ENCODE measurements at places on chromosomes 12 and 14.

DNA sequence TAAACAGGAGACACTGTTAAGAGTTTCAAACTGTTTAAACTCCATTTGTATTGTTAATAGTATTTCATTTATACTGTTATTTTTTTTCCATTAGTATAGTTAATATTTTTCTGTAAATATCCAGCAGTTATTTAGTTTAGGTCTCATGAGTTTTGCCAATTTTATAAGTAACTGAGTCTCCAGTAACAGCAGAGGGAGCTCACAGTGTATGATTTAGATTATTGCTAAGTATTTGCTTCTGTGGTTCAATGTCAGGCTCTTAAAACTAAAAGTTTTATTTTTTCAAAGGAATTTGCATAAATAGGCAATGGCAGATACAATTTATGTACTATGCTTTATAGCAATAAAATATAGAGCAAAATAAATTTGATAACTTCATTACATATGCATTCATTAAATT is 209.7 kb downstream of the ATXN7L3B start:
- peak; percentile 42 for DNase-seq

DNA sequence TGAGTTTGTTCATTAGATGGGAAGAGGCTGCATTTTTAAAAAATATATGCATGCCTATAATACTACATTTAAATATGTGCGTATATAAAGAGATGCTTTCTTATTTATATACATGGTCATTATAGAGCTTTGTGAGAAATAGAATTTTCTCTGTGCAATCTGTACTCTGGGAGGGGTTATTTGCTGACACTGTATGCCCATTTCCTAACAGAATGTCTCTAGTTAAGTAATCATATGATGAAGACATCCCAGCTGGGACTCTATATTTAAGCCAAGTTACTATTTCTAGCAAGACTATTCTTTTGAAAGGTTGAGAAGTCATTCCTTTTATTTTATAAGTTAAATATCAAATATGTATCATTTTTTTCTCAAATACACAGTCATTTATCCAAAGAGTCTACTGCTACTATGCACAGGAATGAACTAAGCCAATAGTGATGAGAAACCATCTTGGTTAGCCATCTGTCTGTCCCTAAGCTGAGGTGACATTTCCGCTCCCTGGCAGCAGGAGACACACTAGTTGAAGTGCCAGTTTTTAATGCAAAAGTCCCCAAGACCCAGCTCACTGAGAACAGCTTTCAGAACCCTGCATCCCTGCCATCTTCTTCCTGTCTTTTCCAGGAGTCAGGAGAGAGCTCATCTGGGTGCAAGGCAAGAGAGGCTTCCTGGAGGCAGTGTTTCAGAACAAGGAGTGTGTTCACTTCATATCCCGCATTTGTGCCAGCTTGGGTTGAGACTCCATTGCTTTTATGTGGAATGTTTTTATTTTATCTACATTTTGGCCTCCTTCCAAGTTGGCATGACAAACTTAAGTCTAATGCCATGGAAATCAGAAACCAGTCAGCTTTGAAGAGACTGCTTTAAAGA is 69.5 kb downstream of the TMEM132C start:
- no peak for DNase-seq

DNA sequence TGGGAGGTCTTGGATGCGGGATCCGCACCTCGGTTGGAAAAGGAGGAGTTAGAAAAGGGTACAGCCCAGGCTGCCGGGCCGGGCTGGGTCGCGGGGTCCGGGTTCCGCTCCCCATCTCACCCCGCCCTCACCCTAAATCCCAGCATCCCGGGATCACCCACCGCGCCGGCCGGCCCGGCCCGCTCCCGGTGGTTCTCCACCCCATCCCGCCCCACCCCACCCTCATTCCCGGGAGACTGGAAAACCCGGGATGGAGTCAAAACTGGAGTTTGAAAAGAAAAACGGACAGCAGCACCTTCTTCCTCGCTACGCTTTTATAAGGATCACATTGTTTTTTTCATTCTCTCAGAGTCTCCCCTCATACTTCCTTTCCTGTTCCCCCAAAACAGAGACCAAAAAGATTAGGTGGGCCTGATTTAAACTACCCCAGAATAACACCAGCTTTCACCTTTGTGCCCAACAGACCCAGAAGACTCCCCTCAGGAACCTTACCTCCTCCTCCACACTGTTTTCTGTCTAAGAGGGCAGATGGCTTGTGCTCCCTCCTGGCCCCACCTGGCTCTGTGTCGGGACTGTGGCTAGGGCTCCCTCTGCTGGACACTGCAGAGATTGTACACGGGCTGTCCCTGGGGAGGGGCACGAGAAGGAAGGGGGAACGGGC is 2.8 kb downstream of the GLI1 start:
- DNase-seq: peak; percentile 80

- no peak for DNase-seq
Observed at GRCh38 chr14:64698903-64699302, 5.3 kb upstream of the PLEKHG3 start.

GRCh38 chr12:8697476-8698131 is at the start of gene RIMKLB:
TSS of gene RIMKLB (plus strand) at chr12:8697991. CDS start at chr12:8713867, 15,876 bp downstream.
- DNase-seq: peak; percentile 74

DNA sequence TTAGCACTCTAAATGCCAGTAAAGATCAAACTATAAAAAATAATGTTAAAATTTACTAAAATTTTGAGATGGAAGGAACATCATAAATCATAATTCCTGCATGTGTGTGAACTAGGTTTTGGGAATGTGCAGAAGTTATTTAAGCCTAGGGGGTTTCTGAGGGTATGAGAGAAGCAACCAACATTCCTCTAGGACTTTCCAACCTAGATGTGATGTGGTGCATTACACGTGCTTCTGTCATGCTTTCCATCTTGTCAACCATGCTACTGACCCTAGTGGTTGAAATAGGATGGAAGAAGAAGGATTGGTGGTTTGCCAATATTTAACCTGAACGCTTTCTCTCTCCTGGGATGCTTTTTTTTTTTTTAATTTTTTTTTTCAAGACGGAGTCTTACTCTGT is 209.3 kb downstream of the AEBP2 start:
- no peak for DNase-seq

GRCh38 chr14:104891664-104892530 is 26.8 kb downstream of the CEP170B start:
- no peak for DNase-seq

DNA sequence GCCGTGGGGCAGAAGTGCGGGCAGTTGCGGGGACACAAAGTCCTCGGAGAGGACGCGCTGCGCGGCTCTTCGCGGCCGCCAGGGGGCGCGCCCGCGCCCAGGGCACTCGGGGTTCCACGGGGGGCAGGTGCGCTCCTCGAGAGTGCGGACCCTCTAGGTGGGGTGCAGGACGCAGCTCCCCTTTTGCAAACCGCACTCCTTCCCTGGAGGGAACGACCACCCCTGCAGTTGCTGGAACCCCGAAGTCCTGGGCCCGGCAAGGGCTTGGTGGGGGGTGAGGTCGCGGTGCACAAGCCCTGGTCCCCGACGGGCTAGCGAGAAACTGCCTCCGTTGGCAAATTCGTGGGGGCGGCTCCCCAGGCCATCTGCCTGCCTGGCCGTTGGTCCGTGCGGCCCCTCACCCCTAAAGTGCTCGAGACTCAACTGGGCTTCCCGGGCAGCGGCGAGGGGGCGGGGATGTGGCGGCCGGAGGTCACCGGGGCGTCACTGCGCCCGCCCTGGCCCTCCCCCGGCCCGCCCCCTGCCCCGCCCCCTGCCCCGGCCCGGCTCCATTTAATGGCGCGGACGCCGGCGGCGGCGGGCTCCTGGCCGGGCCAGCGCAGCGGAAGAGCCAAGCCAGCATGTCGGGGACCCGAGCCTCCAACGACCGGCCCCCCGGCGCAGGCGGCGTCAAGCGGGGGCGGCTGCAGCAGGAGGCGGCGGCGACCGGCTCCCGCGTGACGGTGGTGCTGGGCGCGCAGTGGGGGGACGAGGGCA is at the start of gene ADSS1:
Gene ADSS1, plus strand, starts transcription at position 579 of the 756 bp plus-strand sequence. Its CDS starts 42 bp downstream, at position 621.
- peak; percentile 21 for DNase-seq

DNA sequence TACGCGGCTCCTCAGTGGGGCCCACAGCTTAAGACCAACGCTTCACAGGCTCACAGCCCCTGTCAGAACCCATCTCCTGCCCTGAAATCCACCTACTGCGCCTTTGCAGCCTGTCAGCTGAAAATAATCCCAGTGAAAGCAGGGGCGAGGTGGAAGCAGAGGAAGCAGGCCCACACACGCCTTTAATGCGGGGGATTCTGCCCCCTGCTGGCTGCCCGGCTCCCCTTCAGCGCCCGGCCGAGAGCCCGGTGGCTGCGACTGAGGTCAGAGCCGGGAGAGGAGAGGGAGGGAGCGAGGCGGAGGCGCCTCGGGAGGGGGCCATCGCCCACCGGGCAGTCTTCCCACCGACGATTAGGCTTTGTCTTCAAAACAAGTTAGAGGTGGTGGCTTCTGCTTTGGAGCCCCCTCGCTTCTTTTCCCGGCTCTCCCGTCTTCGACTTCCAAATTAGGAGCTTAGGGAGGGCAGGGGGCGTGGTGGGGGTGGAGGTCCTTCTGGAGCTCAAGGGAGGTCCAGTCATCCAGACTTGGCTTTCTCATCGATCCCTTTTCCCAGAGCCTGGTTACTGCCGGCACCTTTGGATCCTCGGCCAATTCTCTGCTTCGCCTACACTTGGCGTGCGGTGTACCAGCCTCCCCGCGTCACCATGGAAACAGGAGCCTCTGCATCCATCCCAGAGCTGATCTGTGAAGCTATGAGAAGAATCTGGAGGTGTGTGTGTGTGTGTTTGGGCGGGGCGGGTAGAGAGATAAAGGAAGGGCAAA is 25.2 kb upstream of the RND1 start:
- DNase-seq: peak; percentile 68

- no peak for DNase-seq
Observed at GRCh38 chr14:31229009-31229408, 21.4 kb upstream of the HECTD1 start.

Measured in iris pigment epithelial cell (primary cell).